ENCODE measurements at places on chromosomes 11 and 22.

DNA sequence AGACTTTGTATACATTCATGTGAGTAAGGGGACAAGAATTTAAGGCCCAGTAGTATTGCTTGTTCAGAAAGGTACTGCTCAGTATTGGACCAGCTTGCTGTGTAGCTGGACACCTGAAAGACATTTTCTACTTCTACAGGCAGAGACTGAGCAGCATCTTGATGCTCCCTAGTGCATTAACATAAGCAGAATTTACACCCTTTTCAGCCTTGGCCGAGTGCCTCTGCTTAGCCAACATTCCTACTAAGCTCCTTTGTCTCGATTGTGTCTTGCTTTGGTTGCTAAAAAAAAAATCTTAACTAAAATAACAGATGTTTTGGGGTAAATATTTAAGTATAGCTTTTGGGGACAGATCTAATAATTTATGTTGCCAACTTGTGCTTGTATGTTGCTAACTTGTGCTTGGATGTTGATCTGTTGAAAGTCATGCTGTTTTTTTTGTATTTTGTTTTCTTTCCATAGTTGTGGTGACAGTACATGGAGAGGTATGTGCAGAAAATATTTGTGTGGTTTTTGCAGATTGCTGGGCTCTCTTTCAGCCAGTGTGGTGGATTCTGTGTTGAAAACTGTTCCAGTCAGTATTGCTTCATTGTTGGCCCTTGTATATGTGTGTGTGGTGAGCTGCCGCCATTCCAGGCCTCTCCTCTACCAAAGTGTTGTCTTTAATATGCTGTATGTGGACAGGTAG lies 3.7 kb downstream of the PTS start:
- no peak for DNase-seq

DNA sequence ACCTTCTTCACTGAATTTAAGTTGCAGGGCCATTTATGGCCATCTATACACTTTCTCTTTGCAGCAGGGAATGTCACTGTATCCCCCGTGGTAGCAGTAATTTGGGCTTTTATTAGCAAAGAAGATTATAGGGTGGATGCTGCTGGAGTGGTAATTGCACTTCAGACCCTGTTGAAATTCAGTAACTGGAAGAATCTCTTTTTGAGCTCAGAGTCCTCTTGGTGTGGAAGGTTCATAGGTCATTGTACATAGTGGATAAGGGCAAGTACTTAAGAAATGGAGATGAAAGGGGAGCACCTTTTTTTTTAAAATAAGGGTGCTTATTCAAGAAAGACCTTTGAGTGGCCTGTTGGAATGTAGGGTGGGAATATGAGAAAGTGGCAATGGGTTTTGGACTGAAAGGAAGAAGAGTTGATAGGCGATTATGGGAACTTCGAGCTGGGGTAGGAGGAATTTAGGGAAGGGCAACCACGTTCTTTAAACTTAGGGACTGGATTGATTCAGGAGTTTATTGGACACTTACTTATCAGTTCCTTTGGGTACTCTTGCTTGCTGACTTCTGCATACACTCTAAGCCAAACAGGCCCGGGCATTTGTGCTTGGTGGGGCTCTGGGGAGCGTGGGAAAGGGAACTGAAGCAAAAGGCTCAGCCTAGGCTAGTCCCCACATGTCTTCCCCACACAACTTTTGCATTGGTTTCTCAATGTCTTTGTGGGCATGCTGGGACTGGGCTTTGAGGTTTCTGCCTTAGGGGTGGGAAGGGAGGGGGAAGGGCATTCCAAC lies 26.5 kb downstream of the CTNND1 start:
- DNase-seq, result no peak

GRCh38 chr11:35629511-35629910 lies 11.3 kb downstream of the FJX1 start:
- no peak for DNase-seq

DNA sequence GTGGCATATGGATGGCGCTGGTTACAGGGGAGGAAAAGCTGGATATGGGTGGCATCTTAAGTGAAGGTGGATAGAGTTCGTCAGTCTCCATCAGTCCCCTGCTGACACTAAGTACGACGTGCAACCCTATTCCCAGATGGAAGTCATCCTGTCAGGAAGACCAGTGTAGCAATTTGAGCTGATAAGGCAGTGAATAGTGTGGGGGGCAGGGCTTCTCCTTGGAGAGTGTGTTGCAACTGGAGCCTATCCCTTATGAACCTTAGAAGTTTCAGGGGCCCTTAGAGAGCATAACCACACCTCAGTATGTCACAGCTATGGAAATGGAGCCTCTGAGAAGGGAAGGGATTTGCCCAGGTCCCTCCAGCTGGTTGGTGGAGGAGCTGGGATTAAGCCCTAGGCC lies 36.1 kb upstream of the ANKK1 start:
- DNase-seq, result no peak

GRCh38 chr11:11324090-11324489 lies 29.0 kb downstream of the CSNK2A3 start:
- DNase-seq, result no peak

DNA sequence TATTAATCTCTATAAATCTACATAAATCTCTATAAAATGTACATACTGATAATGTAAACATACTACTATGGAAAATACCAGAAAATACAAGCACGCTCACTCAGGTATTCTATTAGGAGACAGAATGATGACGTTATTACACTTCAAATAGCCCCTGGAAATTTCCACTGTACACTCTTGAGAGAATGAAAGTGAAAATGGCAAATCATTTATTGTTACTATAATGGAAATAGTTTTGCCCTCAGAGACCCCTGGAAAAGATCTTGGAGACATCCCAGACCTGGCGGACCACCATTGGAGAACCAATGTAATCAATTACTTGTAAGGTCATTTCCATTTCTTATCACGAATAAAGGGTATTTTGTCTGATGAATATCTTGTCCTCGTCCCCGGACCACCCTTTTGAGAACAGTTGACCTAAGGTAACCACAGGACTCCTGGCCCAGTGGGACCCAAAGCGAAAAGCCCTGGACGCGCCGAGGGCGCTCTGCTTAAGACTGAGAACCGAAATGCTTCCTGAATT lies 509 bp upstream of the PRRG4 start:
- no peak for DNase-seq

- peak; percentile 78 for DNase-seq
Observed at GRCh38 chr11:67584205-67584880, 731 bp downstream of the GSTP1 start.

DNA sequence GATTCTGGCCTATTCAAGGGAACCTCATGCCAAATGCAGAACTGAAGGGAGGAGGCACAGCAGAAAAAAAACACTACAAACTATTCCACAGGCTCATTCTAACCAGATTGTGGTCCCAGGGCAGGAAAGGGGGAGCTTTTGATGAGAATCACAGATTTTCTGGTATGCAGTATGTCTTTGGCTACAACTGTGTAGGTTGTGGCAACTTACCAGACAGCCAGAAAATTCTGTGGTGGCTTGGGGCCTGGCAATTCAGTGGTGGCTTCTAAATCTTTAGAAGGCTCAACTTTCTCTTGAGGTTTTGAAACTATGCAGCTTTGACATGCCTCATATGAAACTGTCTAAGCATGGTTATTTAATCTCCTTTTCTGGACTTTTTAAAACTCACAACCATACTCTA lies 850.8 kb upstream of the CCDC90B start:
- no peak for DNase-seq

- no peak for DNase-seq
Observed at GRCh38 chr22:45548247-45548840, 45.7 kb downstream of the FBLN1 start.

DNA sequence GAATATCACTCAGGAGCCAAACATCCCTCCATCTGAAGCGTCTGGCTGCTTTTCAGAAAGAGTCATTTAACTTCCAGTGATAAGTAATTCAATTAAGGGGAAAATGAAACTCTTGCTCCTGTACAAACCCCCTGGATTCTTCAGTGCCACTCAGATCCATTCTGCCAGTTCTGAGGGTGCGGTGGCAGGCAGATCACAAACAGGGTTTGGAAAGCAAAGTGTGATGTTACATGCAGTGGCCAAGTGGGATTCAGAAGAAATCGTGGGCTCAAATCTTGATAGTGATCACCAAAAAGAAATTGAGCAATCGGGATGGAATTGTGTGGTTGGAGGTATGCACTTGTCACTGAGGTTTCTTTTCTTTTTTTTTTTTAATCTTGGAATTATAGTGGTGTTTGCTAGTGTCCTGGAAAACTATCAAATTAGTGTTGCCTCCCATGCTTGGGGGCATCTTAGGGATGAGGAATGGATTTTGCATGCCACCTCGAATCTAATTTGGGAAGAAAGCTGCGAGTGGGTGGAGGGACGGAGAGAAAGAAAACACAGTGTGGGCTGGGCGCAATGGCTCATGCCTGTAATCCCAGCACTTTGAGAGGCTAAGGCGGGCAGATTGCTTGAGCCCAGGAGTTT lies 22.5 kb upstream of the RTL6 start:
- peak; percentile 36 for DNase-seq

GRCh38 chr22:27474112-27474571 lies 327.4 kb downstream of the MN1 start:
- DNase-seq, result no peak

GRCh38 chr11:129728581-129728980 lies 87.1 kb upstream of the TMEM45B start:
- DNase-seq, result no peak

Data from right atrium auricular region (tissue), 2 donors.